ENCODE measurements at places on chromosomes 12 and 14. TPM values are rescaled to one million over a fixed set of nuclear protein-coding genes. Genes with fewer than 3 reads are reported as not detected.

Gene RIMBP2
- total RNA-seq: 0.58 TPM

Gene PCBP2
- 634 TPM for total RNA-seq

Gene SYCP3
- total RNA-seq: 0.23 TPM

Gene SMCO3
- 1.1 TPM for total RNA-seq

Gene FOXG1
- not detected for total RNA-seq

Gene B4GALNT3
- total RNA-seq: 31.4 TPM

DNA sequence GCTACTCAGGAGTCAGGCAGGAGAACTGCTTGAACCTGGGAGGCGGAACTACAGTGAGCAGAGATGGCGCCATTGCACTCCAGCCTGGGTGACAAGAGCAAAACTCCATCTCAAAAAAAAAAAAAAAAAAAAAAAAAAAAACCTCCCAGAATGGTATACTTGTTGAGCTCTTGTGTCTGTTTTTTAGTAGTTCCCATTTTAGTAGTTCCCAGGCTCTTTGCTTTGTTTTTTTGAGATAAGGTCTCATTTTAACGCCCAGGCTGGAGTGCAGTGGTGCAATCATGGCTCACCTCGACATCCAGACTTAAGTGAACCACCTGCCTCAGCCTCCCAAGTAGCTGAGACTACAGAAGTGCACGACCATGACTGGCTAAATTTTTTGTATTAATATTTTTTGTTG lies 13.4 kb downstream of the ATXN2 start:
- no peak for DNase-seq
- H3K36me3 ChIP-seq: no peaks in the 10 kb centered on the region
- no peaks in the 10 kb centered on the region for H3K27me3 ChIP-seq

DNA sequence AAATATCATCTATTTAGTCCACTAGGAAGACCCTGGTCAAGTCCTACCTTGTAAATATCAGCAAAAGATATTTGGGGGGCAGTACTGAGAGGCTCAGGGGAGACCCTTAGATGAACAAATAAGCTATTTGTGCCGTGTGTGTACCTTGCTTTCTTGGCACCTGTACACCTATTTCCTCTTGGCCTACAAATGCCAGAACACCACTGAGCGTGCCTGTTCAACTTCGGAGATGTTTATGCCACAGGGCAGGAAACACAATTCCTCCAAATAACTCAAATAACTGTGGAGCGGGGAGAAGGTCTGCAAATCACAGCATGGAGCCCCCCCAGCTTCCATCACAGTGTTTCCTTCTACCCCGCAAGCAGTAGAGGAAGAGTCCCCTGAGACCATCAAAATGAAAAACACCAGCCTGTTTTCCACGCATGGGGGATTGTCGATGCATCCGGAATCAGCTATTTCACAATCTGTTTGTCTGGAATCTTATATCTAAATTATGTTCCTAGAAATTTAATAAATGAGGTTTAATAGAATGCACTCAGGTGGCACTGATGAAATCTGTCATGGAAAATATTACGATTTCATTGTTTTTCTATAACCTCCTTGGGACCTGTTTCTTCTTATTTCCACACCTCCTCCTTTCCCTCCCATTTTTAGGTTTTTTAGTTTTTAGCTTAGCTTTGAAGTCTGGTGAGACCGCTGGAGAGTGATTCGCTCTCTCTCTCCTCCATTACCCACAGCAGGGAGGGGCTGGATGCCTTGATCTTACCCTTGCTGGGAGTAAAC lies 254.0 kb upstream of the SRRM4 start:
- no peaks in the 10 kb centered on the region for H3K36me3 ChIP-seq
- H3K27me3 ChIP-seq: no peaks in the 10 kb centered on the region
- H3K27ac ChIP-seq: no peak overlapping the region
- no peak for DNase-seq
- no peak overlapping the region for H3K4me3 ChIP-seq

GRCh38 chr14:73720636-73721035 lies 6.5 kb upstream of the PNMA1 start:
- peaks cover 27% of the 10 kb centered on the region for H3K4me1 ChIP-seq
- no peaks in the 10 kb centered on the region for H3K27me3 ChIP-seq
- no peak overlapping the region for H3K27ac ChIP-seq
- peaks cover 9% of the 10 kb centered on the region for H3K36me3 ChIP-seq
- no peak for DNase-seq

- H3K4me1 ChIP-seq: peaks cover 14% of the 10 kb centered on the region
- H3K4me3 ChIP-seq: peak overlapping the region; percentile 36
- peaks cover 95% of the 10 kb centered on the region for H3K27me3 ChIP-seq
- DNase-seq: peak; percentile 36
- no peaks in the 10 kb centered on the region for H3K36me3 ChIP-seq
These were observed 3.4 kb downstream of the PTHLH start for GRCh38 chr12:27968972-27969623.

- no peak overlapping the region for H3K27ac ChIP-seq
- DNase-seq: no peak
- H3K36me3 ChIP-seq: no peaks in the 10 kb centered on the region
- H3K27me3 ChIP-seq: no peaks in the 10 kb centered on the region
These were observed 3.0 kb downstream of the SETD1B start for GRCh38 chr12:121806546-121807423.

GRCh38 chr14:89504602-89505313 lies 87.7 kb upstream of the FOXN3 start:
- H3K4me1 ChIP-seq: peaks cover 22% of the 10 kb centered on the region
- H3K36me3 ChIP-seq: no peaks in the 10 kb centered on the region
- H3K27ac ChIP-seq: peak overlapping the region; percentile 72
- H3K27me3 ChIP-seq: no peaks in the 10 kb centered on the region
- H3K4me3 ChIP-seq: no peak overlapping the region
- no peak for DNase-seq

DNA sequence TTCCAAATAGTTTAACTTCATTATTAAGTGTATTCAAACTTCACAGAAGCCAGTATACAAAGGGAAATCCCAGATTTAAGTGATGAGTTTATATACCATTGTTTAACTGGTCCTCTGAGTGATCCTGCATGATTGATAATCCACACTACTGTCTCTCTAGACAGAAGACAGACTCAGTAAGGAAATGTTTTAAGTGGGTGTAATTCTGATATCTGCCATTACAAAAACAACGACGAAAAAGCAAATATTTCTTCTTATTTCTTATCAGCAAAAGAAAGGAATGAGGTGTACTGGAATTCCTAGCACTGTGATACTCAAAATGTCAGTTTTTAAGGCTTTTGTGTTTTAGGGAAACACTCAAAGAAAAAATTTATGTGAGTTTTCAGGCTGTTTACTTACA lies 127.5 kb downstream of the GPHN start:
- no peak overlapping the region for H3K4me3 ChIP-seq
- no peaks in the 10 kb centered on the region for H3K36me3 ChIP-seq
- H3K27ac ChIP-seq: no peak overlapping the region
- H3K4me1 ChIP-seq: no peaks in the 10 kb centered on the region

DNA sequence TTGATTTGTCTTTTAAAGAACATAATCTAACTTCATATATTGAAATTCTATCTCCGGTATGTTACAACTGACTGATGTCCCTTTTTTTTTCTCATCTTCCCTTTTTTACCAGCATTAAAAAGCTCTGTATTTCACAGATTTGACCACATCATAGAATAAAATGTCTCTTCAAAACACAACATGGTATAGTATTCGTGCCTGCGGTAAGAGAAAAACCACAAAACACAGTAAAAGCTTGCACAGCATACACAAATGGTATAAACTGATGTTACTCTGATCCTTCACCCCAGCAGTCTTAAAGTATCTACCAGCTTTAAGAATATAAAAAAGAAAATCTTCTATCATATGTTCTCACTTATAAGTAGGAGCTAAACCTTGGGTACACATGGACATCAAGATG lies 83.4 kb downstream of the HECTD1 start:
- no peak overlapping the region for H3K27ac ChIP-seq
- no peak overlapping the region for H3K4me3 ChIP-seq
- no peaks in the 10 kb centered on the region for H3K4me1 ChIP-seq
- no peaks in the 10 kb centered on the region for H3K27me3 ChIP-seq
- DNase-seq: no peak
- peaks cover 97% of the 10 kb centered on the region for H3K36me3 ChIP-seq

DNA sequence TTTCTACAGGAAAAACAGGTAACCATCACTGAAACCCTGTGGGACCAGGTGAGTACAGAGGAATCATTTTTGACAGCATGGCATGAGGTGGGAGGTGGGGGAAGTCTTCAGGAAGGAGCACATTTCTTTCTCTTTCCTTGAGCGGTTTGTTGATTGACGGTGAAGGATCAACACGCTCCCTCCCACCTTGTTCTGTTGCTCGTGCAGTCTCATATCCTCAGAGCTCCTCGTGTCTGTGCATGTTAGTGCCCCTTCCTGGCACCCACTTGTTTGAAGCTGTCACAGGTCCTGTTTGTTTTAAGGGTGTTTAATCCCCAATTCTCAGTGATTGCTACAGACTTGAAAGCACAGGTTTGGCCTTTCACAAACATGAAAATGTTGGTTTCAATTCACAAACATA lies 4.4 kb downstream of the C12orf54 start:
- no peaks in the 10 kb centered on the region for H3K4me1 ChIP-seq
- no peak overlapping the region for H3K4me3 ChIP-seq
- no peak for DNase-seq
- H3K36me3 ChIP-seq: no peaks in the 10 kb centered on the region

GRCh38 chr12:68785358-68785757 lies 22.6 kb upstream of the MDM2 start:
- DNase-seq: no peak
- no peaks in the 10 kb centered on the region for H3K27me3 ChIP-seq
- H3K36me3 ChIP-seq: no peaks in the 10 kb centered on the region
- H3K27ac ChIP-seq: peak overlapping the region; percentile 85
- H3K4me1 ChIP-seq: peaks cover 53% of the 10 kb centered on the region

DNA sequence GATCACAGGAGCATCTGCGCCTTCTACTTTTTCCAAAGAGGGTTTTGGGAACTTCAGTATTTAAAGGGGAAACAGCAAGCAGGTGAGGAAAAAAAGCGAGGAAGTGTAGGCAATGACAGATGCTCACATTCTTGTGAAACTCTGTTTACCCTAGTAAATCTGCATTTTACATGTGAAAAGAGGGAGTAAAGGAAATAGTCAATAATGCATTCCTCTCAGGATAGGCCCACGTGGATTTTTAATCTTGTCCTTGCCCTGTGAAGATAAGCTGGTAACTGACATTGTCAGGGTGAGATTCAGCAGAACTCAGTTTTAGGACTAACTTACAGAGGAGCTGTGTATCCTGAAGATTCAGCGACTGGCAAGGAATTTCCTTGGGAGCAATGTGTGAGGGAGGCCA lies 1119.2 kb upstream of the TMEM132C start:
- H3K27me3 ChIP-seq: no peaks in the 10 kb centered on the region
- H3K36me3 ChIP-seq: no peaks in the 10 kb centered on the region
- DNase-seq: no peak
- no peak overlapping the region for H3K4me3 ChIP-seq
- peaks cover 4% of the 10 kb centered on the region for H3K4me1 ChIP-seq
- H3K27ac ChIP-seq: no peak overlapping the region

- H3K27me3 ChIP-seq: no peaks in the 10 kb centered on the region
- DNase-seq: no peak
- no peaks in the 10 kb centered on the region for H3K4me1 ChIP-seq
- H3K36me3 ChIP-seq: no peaks in the 10 kb centered on the region
- no peak overlapping the region for H3K27ac ChIP-seq
These were observed 68.3 kb downstream of the DENND5B start for GRCh38 chr12:31522607-31523006.

DNA sequence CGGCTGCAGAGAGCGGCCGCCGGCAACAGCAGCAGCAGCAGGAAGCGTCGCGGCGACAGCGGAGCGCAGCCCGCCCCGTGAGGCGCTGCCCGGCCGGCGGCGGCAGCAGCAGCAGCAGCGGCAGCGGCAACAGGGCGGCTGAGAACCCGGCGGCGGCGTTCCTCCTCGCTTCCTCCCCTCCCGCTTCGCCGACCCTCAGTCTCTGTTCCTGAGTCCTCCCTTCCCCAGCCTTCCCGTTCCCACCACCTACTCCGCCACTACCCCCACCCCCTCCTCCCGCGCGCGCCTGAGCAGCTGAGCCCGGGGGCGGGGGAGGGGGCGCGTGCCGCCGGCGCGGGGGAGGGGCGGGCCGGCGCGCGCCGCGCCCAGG lies 310 bp downstream of the BICDL1 start:
- H3K4me1 ChIP-seq: peaks cover 8% of the 10 kb centered on the region
- H3K27ac ChIP-seq: no peak overlapping the region
- no peak for DNase-seq
- peak overlapping the region; percentile 44 for H3K4me3 ChIP-seq
- H3K27me3 ChIP-seq: peaks cover 4% of the 10 kb centered on the region

- no peak for DNase-seq
- H3K27me3 ChIP-seq: peaks cover 13% of the 10 kb centered on the region
- peaks cover 49% of the 10 kb centered on the region for H3K4me1 ChIP-seq
- no peaks in the 10 kb centered on the region for H3K36me3 ChIP-seq
- no peak overlapping the region for H3K27ac ChIP-seq
These were observed 45.8 kb upstream of the NCOR2 start for GRCh38 chr12:124613151-124613585.

GRCh38 chr12:120534703-120535655 lies 823 bp downstream of the RNF10 start:
- peak; percentile 89 for DNase-seq
- H3K4me3 ChIP-seq: peak overlapping the region; percentile 88

- no peak for DNase-seq
- no peaks in the 10 kb centered on the region for H3K27me3 ChIP-seq
- peaks cover 20% of the 10 kb centered on the region for H3K4me1 ChIP-seq
- H3K4me3 ChIP-seq: no peak overlapping the region
- H3K36me3 ChIP-seq: no peaks in the 10 kb centered on the region
These were observed 11.3 kb downstream of the FOXN3 start for GRCh38 chr14:89405712-89406111.

DNA sequence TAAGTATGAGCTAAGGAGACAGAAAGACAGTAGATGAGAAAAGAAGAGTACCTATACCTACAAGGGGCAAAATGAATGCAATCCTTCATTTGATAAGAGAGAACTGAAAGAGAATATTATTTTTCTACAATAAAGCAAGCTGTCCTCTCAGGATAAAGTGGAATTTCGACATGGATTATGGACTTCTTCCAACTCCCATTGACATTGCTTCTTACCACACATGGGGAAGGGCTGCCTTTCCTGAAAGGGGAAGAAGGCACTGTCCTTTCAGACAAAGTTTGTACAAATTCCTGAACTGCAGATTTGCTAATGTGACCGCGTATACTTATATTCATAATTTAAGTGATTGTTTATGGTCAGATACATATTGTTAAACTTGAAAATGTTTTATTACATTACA lies 4.3 kb upstream of the HEBP1 start:
- H3K36me3 ChIP-seq: no peaks in the 10 kb centered on the region
- H3K4me1 ChIP-seq: peaks cover 4% of the 10 kb centered on the region
- H3K27ac ChIP-seq: no peak overlapping the region
- peak; percentile 47 for DNase-seq

Measured in left lung (tissue), 14 donors.